ENCODE measurements at places on chromosomes 3 and 15.

- no peak for DNase-seq
These were observed 132.7 kb downstream of the EEFSEC start for GRCh38 chr3:128285967-128286321.

DNA sequence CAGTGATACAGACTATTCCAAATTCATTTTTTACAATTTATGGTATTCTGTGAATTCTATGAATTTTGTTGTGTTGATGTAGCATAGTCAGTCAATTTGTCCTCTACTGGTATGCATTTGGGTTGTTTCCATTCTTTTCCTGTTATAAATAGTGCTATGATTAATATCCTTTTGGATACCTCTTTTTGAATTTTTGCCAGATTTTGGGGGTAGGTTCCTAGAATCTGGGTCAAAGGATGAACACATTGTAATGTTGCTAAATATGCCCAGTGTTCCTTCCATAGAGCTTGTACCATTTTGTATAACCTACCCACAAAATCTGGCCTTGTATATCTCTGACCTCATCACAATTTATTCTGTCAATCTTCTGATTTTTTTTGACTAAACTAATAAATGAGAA, 44.4 kb upstream of the C3orf38 start:
- DNase-seq, result no peak

- DNase-seq, result no peak
These were observed 150.3 kb downstream of the TLE3 start for GRCh38 chr15:69947394-69947793.

GRCh38 chr3:189108067-189108466, 63.7 kb upstream of the TPRG1 start:
- DNase-seq, result no peak

DNA sequence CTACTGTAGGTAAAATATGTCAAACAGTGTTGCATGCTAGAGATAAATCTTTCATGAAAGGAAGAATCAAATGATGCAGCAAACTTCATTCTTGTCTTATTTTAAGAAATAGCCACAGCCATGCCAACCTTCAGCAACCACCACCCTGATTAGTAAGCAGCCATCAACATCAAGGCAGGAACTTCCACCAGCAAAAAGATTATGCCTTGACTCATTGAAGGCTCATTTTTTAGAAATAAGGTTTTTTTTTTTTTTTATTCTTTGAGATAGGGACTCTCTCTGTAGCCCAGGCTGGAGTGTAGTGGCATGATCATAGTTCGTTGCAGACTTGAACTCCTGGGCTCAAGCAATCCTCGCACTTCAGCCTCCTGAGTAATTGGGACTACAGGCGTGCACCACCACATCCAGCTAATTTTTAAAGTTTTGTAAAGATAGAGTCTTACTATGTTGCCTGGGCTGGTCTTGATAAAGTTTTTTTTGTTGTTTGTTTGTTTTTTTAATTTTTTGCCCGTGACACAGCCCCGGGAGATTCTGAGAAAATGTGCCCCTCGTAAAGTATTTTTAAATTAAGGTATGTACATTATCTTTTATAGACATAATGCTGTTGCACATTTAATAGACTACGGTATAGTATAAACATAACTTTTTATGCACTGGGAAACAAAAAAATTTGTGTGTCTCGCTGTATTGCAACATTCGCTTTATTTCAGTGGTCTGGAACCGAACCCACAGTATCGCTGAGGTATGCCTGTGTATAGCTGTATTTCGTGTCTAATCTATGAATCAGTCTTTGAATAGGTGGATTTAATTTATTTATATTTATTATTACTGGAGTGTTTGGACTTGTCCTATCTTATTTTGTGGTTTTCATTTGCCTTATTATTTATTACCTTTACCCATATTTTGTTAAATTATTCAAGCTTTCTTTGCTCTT, 23.3 kb downstream of the SNRK start:
- no peak for DNase-seq

DNA sequence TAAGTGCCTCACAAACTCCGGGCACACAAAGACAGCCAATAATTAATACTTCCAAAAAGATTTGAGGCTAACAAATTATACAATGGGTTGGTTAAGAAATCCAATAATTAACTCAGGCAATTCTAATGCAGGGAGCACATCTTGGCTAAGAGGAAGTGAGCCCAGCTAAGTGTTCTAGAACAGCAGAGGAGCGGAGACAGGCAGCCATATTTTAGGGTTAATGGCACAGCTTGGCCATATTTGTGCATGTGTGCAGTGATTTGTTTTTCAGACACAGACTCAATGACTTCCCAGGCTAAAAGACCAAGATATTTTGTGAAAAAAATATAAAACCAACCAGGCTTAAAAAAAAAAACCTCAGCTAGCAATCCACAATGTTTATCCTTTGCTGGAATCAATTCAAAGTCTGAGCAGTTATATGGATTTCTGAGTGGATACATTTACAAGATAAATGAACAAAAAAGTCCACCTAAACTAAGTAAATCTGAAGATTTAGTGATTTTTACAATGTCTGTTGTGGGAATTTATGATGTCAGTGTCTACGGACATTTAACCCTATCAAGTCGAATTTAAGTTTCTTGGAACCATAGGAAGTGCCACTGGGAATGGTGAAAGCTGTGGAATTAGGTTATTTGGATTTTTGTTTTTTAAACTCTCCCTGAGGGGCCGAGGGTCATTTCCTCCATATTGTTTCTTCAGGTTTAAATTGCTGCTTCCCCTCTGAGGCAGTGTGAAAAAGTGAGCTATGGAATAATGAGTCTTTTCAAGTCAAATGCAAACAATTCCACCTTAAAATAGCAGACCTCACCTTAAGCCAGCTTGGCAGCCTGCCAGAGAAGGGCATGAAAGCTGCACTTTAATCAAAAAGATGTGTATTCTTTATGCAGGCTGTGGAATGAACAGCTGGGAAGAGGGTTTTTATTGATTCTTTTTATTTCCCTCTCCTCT, 413.7 kb upstream of the TBL1XR1 start:
- DNase-seq, result no peak

- no peak for DNase-seq
These were observed 58.8 kb upstream of the TRPM1 start for GRCh38 chr15:31160297-31160696.
